ENCODE measurements at places on chromosomes 3 and 15. TPM values are rescaled to one million over a fixed set of nuclear protein-coding genes. Genes with fewer than 3 reads are reported as not detected.

TEX55 gene
- not detected for total RNA-seq

EPHA6 gene
- total RNA-seq = 51.1 TPM

SAMMSON gene
- total RNA-seq = not detected

CCNB2 gene
- total RNA-seq = 2.7 TPM

IGSF10 gene
- total RNA-seq = 0.74 TPM

DNAH12 gene
- 0.74 TPM for total RNA-seq
